ENCODE measurements at places on chromosomes 6 and 20. TPM values are rescaled to one million over a fixed set of nuclear protein-coding genes. Genes with fewer than 3 reads are reported as not detected.

ARFGEF3 gene
- 4.2 TPM for total RNA-seq

CCNC gene
- 41.2 TPM for total RNA-seq

GRCh38 chr20:6407163-6407562, 284.3 kb upstream of the FERMT1 start:
- no peak for ATAC-seq

GRCh38 chr6:140773276-140773675, 1359.4 kb upstream of the GJE1 start:
- ATAC-seq = no peak

GRCh38 chr6:3252369-3252768, 6.4 kb upstream of the PSMG4 start:
- ATAC-seq = no peak

- no peak for ATAC-seq
Observed at GRCh38 chr20:17834804-17835203, 133.8 kb downstream of the SNX5 start.

GRCh38 chr20:4916971-4917881, 84.1 kb downstream of the SLC23A2 start:
- ATAC-seq = no peak

DNA sequence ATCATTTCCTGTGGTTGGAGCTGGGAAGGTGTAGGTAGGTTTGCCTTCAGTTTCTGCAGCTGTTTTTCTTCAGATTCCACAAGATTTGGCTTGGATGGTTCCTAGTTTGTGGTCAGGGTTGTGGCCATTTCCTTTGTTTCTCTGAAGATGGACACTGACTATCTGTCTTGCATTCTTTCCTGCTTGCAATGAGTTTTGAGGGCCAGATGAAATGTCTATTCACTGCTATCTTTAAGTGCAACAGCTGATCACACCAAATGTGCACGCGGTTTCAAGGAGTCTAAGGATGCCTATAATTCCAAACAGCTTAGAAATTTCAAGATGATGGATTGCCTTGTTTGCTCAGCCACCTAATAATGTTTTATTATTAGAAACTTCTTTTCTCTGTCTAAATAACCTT, 28.4 kb downstream of the IL20RA start:
- ATAC-seq = no peak
